ENCODE measurements at places on chromosomes 11 and 22. TPM values are rescaled to one million over a fixed set of nuclear protein-coding genes. Genes with fewer than 3 reads are reported as not detected.

HTR3A gene
- not detected for total RNA-seq

GRCh38 chr11:76984743-76985142 lies 49.5 kb upstream of the B3GNT6 start:
- H3K27me3 ChIP-seq = no peaks in the 10 kb centered on the region
- DNase-seq = no peak
- no peak overlapping the region for H3K4me3 ChIP-seq
- H3K4me1 ChIP-seq = no peaks in the 10 kb centered on the region

LIF gene
- 3.1 TPM for total RNA-seq

DNA sequence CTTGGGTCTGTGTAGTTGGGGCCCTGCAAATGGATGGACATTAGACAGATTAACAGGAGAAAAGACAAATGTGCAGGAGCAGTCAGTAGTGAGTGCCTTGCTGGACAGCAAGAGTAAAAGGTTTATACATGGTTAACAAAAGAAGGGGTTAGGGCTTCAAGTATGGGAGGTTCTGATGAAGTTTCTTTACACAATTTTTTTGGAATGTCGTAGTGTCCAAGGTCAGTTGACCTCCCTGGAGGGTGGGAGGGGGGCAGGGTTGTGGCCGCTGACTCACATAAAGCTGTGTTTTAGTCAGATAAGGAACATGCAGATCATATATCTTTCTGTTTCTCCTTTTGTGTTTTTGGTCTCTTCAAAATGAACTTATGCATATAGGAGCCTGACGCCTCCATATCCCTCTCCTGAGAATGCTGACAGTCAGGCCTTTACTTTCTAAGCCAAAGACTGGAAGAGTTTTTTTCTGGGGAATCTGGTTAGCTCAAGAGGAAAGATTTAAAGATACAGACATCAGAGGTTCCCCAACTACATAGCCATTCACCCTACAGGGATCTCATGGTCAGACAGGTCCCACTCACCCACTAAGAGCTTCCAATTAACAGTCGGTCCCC lies 134.3 kb downstream of the NECTIN1 start:
- no peaks in the 10 kb centered on the region for H3K36me3 ChIP-seq
- H3K4me3 ChIP-seq = no peak overlapping the region
- H3K4me1 ChIP-seq = no peaks in the 10 kb centered on the region
- H3K27me3 ChIP-seq = no peaks in the 10 kb centered on the region
- DNase-seq = no peak

SLC22A8 gene
- total RNA-seq = not detected

DNA sequence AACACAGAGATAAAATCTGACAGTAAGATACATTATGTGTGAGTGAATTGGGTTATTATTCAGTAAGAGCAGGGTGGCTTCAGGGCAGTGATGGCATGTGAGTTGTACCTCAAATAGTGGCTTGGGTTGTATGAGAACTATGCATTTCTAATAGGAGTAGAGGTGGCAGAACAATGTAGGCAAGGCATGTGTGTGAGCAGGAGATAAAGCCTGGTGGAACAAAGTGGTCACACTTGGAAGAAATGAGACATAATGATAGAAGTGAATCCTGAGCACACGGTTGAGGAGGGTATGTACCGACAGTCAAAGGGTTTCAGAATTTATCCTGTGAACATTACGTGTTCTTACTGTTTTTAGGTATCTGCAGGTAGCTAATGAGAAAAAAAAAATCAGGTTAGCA lies 159.3 kb downstream of the CASP12 start:
- H3K27me3 ChIP-seq = no peaks in the 10 kb centered on the region
- DNase-seq = no peak
- no peaks in the 10 kb centered on the region for H3K36me3 ChIP-seq
- H3K27ac ChIP-seq = no peak overlapping the region

DNA sequence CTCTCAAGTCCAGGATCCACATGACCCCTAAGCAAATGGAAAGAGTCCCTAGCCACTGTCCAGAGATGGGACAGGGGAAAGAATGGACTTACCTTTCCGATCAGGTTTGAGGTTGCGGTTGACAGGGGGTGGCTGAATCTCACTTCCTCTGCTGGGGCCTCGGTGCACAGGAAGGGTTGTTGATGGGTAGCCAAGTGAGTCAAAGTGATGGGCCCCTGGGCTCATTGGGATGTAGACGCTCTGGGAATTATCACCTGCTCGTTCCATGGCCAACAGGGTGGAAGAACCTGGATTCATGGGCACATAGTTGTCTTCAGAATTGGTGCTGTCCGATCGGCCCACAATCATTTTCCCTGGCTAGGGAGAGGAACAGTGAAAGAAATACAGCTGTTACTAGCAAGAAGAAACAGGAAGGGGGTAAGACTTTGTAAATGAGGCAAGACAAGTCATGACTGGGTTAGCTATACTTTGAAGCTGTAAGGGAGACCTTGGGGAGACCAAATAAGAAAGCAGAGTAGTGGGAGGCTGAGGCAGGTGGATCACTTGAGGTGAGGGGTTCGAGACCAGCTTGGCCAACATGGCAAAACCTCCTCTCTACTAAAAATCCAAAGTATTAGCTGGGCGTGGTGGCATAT lies 34.7 kb downstream of the USP35 start:
- no peaks in the 10 kb centered on the region for H3K27me3 ChIP-seq
- no peak overlapping the region for H3K4me3 ChIP-seq
- peaks cover 89% of the 10 kb centered on the region for H3K36me3 ChIP-seq
- no peak for DNase-seq
- no peaks in the 10 kb centered on the region for H3K4me1 ChIP-seq

GRCh38 chr22:43740587-43741270 lies 71.4 kb downstream of the EFCAB6 start:
- H3K36me3 ChIP-seq = no peaks in the 10 kb centered on the region
- H3K4me3 ChIP-seq = no peak overlapping the region
- DNase-seq = no peak

GRCh38 chr11:86978756-86979608 lies 23.8 kb upstream of the FZD4 start:
- H3K27me3 ChIP-seq = no peaks in the 10 kb centered on the region
- no peak overlapping the region for H3K4me3 ChIP-seq
- no peak overlapping the region for H3K27ac ChIP-seq
- peaks cover 11% of the 10 kb centered on the region for H3K4me1 ChIP-seq

GRCh38 chr22:44536411-44536810 lies 38.4 kb upstream of the RTL6 start:
- no peak overlapping the region for H3K4me3 ChIP-seq
- peaks cover 14% of the 10 kb centered on the region for H3K27me3 ChIP-seq
- no peak for DNase-seq
- no peaks in the 10 kb centered on the region for H3K4me1 ChIP-seq
- H3K36me3 ChIP-seq = no peaks in the 10 kb centered on the region

DNA sequence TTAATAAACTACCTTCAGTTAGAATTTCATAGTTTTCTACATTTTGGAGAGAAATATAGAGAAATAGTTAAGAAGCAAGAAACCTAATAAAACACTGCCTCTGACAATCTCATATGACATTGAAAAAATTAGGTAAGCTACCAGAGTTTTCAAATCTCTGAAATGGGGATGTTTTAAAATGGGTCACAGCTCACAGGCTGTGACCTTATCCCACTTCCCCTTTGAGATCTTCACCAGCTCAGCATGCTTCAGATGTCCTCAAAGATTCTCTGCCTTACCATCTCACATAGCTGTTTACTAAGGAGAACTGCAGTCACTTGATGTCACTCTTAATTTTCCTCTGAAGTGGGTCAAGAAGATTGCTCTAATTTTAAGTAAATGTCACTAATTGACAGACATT lies 717.8 kb downstream of the JRKL start:
- no peaks in the 10 kb centered on the region for H3K4me1 ChIP-seq
- H3K4me3 ChIP-seq = no peak overlapping the region
- H3K27ac ChIP-seq = no peak overlapping the region
- no peaks in the 10 kb centered on the region for H3K36me3 ChIP-seq
- H3K27me3 ChIP-seq = no peaks in the 10 kb centered on the region

GRCh38 chr11:86274999-86275398 lies 27.0 kb upstream of the HIKESHI start:
- H3K27ac ChIP-seq = no peak overlapping the region
- H3K36me3 ChIP-seq = peaks cover 22% of the 10 kb centered on the region
- DNase-seq = no peak
- H3K4me1 ChIP-seq = no peaks in the 10 kb centered on the region
- no peak overlapping the region for H3K4me3 ChIP-seq

DNA sequence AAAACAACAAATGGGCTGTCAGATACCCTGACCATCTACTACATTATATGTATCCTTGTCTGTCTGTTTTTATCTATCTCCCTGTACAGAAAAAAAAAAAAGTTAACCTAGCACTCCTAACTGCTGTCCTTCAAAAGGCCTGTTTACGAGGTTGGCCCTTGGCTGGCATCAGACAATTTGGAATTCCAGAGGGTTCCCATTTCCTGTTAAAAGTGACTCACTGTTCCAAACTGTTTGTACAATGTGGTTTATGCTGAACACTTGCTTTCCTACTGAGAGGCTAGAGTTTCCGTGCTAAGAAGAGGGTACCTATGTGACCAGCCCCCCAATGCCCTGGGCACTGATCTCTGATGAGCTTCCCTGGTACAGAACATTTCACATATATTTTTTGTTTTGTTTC lies 65.9 kb upstream of the HMGXB4 start:
- DNase-seq = no peak
- H3K36me3 ChIP-seq = no peaks in the 10 kb centered on the region
- H3K4me1 ChIP-seq = no peaks in the 10 kb centered on the region
- H3K27ac ChIP-seq = no peak overlapping the region
- H3K4me3 ChIP-seq = no peak overlapping the region
- H3K27me3 ChIP-seq = no peaks in the 10 kb centered on the region

- peaks cover 26% of the 10 kb centered on the region for H3K36me3 ChIP-seq
- no peaks in the 10 kb centered on the region for H3K4me1 ChIP-seq
- H3K27me3 ChIP-seq = no peaks in the 10 kb centered on the region
- no peak overlapping the region for H3K4me3 ChIP-seq
- H3K27ac ChIP-seq = no peak overlapping the region
- DNase-seq = no peak
Measured at GRCh38 chr11:43381802-43382201, 23.1 kb downstream of the TTC17 start.

DNA sequence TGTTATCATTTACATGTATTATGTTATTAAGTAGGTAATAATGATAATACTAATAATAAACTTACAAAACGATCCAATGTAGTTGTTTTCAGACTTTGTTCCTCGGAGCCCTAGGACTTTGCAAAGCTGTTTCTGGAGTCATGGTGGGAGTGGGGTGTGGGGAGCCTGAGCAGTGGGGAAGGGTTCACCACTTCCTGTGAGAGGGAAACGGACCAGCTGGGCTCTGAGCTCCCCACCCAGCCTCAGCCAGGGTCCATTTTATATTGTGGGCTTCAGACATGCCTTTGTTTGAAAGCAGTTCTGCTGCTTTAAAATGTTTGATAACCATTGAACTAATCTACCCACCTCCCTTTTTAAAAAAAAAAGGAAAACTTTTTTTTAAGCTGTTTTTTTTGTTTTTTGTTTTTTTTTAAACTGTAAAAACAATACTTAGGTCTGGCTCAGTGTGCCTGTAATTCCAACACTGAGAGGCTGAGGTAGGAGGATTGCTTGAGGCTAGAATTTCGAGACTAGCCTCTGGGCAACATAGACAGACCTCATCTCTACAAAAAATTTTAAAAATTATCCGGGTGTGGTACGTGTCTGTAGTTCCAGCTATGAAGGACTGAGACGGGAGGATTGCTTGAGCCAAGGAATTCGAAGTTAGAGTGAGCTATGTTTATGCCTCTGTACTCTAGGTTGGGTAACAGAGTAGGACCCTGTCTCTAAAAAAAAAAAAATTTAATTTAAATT lies 7.0 kb downstream of the SERPING1 start:
- no peak for DNase-seq
- peaks cover 69% of the 10 kb centered on the region for H3K36me3 ChIP-seq

DNA sequence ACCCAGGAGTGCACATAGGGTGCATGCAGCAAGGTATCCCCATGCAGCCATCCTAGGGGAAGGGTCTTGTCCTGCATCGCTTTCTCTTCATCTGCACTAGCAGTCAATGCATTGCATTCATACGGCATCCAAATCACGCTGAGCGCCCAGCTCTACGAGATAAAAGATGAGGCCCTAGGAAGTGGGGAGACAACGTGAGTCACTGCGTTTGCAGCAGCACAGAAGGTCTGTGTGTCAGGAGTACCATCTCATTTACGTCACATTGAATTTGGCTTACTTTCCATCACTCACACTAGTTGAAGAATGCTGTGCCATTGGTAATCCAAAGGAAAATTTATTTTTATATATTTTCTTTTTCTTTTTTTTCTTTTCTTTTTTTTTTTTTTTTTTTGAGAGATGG lies 2.5 kb upstream of the ST14 start:
- H3K27me3 ChIP-seq = peaks cover 13% of the 10 kb centered on the region
- no peak overlapping the region for H3K27ac ChIP-seq
- DNase-seq = no peak
- no peak overlapping the region for H3K4me3 ChIP-seq
- H3K4me1 ChIP-seq = peaks cover 32% of the 10 kb centered on the region

DNA sequence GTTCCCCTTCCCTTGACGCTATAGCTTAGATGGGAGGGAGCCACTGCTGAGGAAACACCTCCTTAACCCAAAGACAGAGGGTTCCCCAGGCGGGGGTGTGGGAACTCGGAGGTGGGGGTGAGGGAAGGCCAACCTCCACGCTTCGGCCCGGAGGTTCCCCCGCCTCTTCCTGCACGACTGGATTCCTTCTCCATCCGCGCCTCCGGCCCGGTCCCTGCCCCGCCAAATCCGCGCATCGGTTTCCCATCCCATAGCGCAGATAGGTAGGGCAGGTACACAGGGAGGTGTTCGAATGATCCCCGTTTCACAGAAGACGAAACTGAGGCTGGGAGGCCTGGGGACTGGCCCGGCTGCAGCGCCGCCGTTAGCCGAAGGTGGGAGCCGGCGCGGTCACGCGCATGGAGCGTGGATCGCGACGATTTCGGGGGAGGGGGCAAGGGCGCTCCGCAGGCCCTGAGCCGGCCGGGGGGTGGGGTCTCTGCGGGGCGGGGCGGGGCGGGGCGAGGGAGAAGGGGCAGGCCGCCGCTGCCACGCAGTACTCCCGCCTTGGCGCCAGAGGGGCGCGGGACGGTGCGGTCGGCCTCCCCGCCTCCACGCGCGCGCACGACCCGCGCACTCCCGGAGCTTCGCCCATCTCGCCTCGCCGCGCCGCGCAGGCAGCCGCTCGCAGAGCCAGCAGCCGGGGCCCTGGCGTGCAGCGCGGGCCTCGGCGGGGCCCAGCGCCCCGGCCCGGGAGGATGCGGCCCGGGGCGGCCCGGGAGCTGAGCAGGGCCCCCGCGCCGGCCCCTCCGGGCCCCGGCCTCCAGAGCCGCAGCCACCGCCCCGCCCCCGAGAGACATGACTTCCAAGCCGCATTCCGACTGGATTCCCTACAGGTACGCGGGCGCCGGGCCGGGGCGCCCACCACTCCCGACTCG lies at the start of gene TUB:
TUB (plus strand) TSS at position 538 of the 917 bp plus-strand sequence; CDS start at position 838, 300 bp downstream.
- no peak for DNase-seq
- H3K27me3 ChIP-seq = peaks cover 24% of the 10 kb centered on the region
- H3K4me1 ChIP-seq = peaks cover 5% of the 10 kb centered on the region
- peak within 1 kb of the TSS; percentile 52 for H3K4me3 ChIP-seq

DNA sequence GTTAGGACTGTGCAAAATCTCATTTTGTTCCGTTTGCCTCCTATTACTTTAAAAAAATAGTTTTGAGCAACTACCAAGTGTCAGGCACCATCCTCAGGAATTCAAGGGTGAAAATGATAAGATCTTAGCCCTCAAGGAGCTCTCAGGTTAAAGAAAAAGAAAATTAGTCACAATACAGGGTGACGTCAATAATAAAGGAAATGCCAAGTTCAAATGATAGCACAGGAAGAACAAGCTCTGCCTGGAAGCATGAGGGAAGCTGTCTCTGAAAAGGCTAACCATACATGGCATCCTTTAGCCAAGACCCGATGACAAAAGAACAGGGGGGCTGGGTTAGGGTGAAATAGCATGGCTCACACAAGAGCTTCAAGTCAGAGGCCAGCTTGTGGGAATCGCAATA lies 11.1 kb upstream of the MPZL2 start:
- peaks cover 19% of the 10 kb centered on the region for H3K4me1 ChIP-seq
- no peaks in the 10 kb centered on the region for H3K36me3 ChIP-seq

NXPE4 gene
- not detected for total RNA-seq

FOLH1 gene
- total RNA-seq = 2.4 TPM

Measured in lower lobe of right lung (tissue), 2 donors.